Epithelial cell of umbilical artery (primary cell): ENCODE measurements at places on chromosomes 2 and 18. TPM values are rescaled to one million over a fixed set of nuclear protein-coding genes. Genes with fewer than 3 reads are reported as not detected.

The SERPINB2 gene
- 2.6 and 6.2 TPM in 2 replicates for total RNA-seq

The TUBB8B gene
- total RNA-seq = not detected in 2 replicates

The HJURP gene
- total RNA-seq = 23.1 and 26.0 TPM in 2 replicates

The GALNT5 gene
- under 0.01 and 0.30 TPM in 2 replicates for total RNA-seq

The KRTCAP3 gene
- total RNA-seq = not detected in 2 replicates

The SPP2 gene
- total RNA-seq = not detected in 2 replicates

The UCN gene
- 0.46 TPM in 1 of 2 replicates, not detected in the other for total RNA-seq

The C1QL2 gene
- total RNA-seq = 0.15 TPM in 1 of 2 replicates, not detected in the other
